Iris pigment epithelial cell (primary cell): ENCODE measurements at places on chromosomes 1 and 21.

- no peak for DNase-seq
These were observed 136.1 kb downstream of the GPATCH2 start for GRCh38 chr1:217494767-217495166.

GRCh38 chr1:174942547-174943255 is 57.0 kb upstream of the CACYBP start:
- no peak for DNase-seq

GRCh38 chr1:84776639-84777038 is 86.4 kb upstream of the SSX2IP start:
- DNase-seq, result no peak

DNA sequence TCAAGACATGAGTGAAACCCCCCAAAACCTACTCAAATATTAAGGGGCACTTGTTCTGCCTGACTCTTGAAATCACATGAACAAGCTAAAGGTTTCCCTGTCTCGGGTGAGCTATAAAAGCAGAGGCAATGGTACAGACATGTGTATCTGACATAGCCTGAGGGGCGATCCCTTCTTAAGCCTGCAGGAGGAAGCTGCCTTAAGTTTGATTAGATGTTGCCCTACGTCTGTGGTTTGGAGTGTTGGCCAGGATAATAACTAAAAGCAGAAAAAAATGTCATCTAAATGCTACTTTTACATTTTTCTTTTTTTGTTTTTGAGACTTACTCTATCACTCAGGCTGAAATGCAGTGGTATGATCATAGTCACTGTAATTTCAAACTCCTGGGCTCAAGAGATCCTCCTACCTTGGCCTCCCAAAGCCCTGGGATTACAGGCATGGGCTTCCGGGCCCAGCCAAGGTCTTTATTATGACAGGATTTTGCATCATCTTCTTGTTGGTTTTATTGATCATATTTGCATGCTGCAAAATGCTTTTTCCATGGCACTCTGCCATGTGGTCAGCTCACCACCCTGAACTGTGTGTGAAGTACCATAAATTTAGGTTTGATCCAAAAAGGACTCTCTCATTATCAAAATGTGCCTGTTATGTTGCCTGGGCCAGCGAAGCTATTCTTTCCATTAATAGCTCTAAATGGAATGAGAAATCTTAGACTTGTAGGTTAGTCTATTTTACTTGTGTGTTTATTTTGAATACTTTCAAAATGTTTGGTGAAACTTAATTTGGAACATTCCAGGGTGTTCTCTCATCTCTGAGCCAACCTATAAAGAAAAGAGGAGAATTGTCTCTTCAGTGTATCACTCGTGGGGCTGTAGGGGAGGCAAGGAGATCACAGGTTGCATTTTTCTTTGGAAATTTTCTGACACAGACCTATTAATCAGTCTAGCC is 15.0 kb upstream of the HMGN1 start:
- DNase-seq, result peak; percentile 43

DNA sequence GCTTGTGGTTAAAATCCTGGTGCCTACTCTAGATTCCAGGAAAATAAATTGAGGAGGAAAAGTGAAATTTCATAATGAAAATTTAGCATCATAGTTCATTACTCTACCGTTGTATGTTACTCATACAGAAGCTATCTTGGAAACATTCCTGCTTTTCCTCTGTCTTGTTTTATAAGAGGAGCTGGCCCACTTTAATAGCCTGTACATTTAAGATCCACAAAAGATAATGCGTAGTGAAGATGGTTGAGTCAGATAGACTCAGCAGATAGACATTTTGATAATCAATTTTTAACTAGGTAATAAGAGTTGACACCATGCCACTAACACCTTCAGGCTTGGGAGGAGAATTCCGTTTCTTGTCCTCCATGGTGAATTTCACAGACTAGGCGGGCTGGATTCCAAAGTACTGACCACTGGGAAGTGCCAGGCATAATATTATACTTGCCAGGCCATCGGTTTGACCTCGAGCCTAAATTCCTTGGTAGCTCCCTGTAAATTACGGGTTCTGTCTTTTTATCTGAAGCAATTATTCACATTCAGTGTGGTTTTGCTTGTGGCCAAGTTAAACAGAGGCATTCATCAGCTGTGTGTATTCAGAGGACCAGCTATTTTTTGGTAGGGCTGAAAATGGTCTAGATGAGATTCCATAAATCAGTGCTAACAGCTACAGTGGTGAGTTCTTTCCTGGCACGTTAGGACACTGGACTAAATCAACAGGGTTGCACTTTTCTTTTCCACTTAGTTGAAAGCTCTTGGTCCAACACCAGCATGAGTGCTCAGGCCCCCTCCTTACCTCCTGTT is 111.9 kb upstream of the KAZN start:
- peak; percentile 60 for DNase-seq

- DNase-seq, result no peak
These were observed 20.8 kb downstream of the FRRS1 start for GRCh38 chr1:99745684-99746083.

DNA sequence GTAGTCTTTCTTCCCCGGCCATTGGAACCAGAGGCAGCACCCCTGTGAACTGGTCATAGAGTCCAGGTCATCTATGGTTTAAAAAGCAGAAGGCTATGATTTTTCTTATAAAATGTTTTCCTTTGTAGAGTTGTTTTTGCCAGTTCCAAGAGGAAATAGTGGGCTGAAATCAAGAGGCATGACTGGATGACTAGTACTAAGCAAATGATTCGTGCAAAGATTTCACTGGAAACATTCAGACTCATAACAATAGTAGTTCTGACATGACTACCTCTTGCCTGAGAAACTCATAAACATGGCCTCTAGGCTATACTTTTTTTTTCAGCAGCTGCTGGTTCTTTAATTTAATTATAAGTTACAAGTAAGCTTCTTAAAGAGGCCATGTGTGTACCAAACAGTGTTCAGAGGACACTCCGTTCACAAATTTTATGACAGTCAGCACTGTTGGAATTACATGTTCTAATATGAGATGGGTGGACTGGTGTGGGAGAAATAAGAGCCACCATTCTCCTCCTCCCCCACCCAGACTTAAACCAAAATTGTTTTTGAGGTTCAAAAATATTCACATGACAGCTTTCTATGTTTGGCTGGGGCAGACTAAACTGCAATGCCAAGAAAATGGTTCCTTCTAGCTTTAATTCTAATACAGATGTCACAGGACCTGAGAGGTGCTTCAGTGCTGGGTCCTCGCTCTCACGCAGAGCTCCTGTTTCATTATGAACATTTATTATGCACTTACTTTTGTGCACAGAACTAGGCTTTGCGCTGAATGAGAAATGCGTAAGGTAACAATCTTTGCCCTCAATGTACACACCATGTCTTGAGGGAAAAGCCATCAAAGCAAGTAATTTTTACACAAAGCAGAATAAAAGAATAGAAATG is 147.5 kb downstream of the ZC3H11B start:
- peak; percentile 3 for DNase-seq

DNA sequence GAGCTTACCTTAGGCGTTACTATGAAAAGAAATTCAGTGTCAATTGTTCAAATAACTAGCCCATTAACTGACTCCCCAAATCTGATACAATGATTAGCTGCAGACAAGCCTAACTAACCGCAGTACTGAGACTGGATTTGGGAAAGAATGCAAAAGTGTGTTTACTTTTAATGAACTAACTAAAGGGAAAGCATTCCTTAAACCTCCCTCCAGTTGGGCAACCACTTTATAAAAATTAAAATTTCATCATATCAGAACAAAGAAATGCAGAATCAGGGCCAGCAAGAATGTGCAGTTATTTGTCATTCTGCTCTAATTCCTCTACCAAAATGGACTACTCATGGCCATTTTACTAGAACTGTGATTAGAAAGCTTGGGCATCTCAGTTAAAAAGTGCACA is 11.7 kb upstream of the NR5A2 start:
- DNase-seq, result no peak
